Activated CD4-positive, alpha-beta T cell treated with anti-CD3 and anti-CD28 coated beads, Interleukin-2, amount 10 ng/mL, durations not matched to agents 7 days and 5 days (primary cell): ENCODE measurements at places on chromosomes 4 and X.
A peak's percentile ranks its signal among the peaks of the same experiment; 100 is the strongest.

- no peak overlapping the region for H3K4me3 ChIP-seq
- DNase-seq = no peak
- H3K36me3 ChIP-seq = no peaks in the 10 kb centered on the region
- no peaks in the 10 kb centered on the region for H3K4me1 ChIP-seq
Observed at GRCh38 chr4:106869551-106869950, 166.6 kb downstream of the DKK2 start.

DNA sequence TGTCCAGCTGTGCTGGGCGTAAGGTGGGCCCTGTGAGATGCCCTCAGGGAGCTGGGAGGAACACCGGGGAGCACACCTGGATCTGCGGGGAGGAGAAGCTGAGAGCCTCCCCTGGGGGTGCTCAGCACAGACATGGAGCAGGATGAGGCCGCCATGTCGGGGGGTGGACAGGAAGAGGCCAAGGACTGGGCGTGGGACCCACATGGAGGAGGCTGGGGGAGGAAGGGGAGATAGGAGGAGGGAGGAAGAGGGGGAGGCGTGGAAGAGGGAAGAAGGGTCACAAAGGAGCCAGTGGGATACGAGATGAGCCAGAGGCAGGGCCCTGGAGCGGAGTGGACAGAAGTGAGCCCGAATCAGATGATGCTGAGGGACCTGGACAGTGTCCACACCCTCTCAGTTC, 66.3 kb downstream of the ZFYVE28 start:
- no peaks in the 10 kb centered on the region for H3K36me3 ChIP-seq
- H3K27ac ChIP-seq = no peak overlapping the region
- H3K4me1 ChIP-seq = peaks cover 8% of the 10 kb centered on the region
- H3K4me3 ChIP-seq = no peak overlapping the region
- DNase-seq = no peak

DNA sequence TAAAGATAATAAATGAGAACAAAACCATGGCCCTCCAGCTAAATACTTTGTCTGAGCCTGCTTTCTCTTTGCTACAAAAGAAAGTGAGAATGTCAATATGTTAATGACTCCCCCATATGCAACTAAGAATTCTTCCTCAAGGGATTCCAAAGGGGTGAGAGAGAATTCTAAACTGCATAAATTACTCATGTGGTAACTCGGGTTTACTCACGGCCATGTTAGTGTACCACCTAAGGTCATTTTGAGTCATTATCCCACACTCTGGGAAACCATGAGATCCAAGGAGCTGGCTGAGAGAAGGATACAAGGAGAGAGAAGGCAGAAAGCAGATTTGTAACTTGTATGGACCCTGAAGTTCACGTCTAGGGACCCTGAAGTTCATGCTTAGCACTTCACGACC, 190.3 kb downstream of the DHX15 start:
- no peaks in the 10 kb centered on the region for H3K36me3 ChIP-seq
- H3K4me1 ChIP-seq = no peaks in the 10 kb centered on the region
- no peak overlapping the region for H3K27ac ChIP-seq
- H3K4me3 ChIP-seq = no peak overlapping the region

DNA sequence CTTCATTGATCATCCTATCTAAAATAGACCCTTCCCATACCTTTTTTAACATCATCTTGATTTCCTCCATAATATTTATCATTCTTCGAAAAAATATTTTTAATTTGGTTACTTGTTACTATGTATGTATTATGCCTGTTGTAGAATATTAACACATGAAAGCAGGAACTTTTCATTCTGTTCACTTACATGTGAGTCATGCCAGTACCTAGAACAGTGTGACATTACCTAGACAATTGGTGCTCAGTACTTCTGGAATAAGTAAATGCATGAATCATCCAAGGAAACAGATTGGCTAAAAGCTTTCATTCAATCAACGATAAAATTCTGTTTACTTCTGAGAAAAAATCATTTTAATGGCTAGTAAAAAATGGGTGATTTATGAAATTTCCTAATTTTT, 76.4 kb downstream of the CXXC4 start:
- DNase-seq = no peak
- no peak overlapping the region for H3K27ac ChIP-seq
- no peaks in the 10 kb centered on the region for H3K27me3 ChIP-seq
- no peak overlapping the region for H3K4me3 ChIP-seq

DNA sequence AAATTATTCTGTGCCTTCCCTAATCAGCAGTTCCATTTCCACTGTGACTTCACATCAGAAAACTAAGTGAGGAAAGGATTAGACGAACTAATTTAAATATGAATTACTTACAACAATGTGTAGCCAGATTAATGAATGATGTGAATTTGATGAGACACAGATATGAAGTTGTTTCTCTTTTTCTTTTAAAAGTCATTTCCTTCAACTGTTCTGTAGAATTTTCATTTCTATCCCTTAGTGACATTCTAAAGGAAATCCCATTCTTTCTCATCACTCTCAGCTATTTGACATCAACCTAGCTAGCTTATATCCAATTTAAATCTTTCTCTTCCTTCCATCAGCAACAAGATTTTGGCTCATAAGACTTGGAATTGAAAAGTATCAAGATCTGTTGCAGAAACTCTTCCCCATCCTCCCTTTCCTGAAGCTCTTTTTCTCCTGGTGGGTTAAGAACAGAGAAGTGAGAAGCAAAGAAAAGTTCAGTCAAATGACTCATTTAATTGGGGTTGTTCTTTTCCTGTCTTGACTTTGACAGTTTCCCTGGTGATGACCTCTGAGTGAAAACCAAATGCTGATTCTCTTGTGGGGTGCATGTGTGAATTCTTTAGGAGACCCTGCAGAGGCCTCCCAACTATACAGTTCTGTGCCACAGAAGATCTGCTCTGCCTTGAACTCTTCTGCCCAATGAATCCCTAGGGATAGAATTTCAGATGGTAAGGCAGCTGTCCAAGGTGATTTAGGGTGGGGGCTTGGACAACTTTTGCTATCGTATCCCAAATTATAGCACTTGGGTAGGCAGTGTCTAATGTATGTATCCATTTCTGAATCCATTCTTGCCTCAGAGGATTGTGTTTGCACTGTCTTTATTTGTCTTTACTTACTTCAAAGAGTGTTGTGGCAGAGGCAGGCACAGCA, 232.5 kb upstream of the GPRIN3 start:
- no peak overlapping the region for H3K4me3 ChIP-seq
- no peak for DNase-seq
- peaks cover 9% of the 10 kb centered on the region for H3K4me1 ChIP-seq
- H3K36me3 ChIP-seq = peaks cover 3% of the 10 kb centered on the region
- H3K27me3 ChIP-seq = peaks cover 16% of the 10 kb centered on the region

DNA sequence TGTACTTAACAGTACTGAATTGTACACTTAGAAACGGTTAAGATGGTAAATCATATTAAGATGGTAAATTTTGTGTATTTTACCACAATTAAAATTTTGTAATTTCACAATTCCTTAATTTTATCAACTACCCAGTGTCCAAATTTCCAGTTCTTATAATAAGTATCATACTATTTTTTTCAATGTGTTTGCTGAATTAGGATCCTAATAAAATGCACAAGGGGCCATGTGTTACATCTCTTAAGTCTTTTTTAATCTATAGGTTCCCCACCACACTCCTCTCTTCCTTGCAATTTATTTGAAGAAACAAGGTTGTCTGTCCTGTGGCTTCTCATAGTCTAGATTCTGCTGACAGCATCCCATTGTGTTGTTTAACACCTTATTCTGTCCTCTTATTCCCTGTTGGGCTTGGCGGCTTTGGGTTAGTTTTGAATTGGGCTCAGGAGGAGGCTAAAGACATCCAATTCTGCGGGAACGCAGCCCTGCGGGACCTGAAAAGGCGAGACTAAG, 533 bp upstream of the SYAP1 start:
- H3K4me1 ChIP-seq = peaks cover 26% of the 10 kb centered on the region
- DNase-seq = no peak
- peak overlapping the region; percentile 87 for H3K4me3 ChIP-seq
- H3K36me3 ChIP-seq = no peaks in the 10 kb centered on the region

- no peaks in the 10 kb centered on the region for H3K4me1 ChIP-seq
- H3K27ac ChIP-seq = no peak overlapping the region
- DNase-seq = no peak
- peaks cover 9% of the 10 kb centered on the region for H3K27me3 ChIP-seq
- H3K36me3 ChIP-seq = no peaks in the 10 kb centered on the region
- no peak overlapping the region for H3K4me3 ChIP-seq
Observed at GRCh38 chr4:185771711-185772390, 40.1 kb downstream of the SORBS2 start.

- no peak overlapping the region for H3K27ac ChIP-seq
Observed at GRCh38 chrX:80816051-80816450, 6.4 kb upstream of the BRWD3 start.

DNA sequence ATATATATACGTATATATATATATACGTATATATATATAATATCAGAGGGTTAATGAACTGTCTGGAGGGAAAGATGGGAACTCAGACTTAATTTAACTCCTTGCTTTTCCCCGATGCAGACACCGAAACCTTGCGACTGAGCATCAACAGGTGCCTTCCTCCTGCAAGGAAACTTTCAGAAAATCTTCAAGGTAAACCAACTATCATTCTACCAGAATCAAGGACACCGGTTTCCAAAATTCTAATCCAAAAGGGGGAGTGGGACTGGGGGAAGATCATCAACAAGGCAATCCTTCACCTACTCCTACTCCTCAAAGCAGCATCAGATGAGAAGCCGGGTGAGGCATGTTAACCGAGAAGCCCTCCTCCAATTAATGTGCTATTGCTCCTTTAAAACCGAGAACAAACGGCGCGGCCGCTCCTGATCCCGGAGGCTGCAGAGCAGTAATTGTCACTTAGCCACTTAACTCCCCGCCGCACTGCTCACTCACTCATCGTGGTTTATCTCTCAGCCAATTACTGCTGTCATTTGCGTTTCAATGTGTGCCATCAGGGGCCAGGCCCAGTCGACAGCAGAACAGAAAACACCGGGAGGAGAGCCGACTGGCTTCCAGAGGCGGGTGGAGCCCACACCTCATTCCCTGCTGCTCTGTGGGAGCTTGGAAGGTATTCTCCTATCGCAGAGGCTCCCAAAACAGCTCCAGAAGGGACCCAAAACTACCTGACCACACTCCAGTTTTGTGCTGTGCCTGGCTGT, 61.7 kb downstream of the MAML3 start:
- H3K27ac ChIP-seq = peak overlapping the region; percentile 68
- H3K36me3 ChIP-seq = no peaks in the 10 kb centered on the region
- peaks cover 10% of the 10 kb centered on the region for H3K27me3 ChIP-seq
- H3K4me3 ChIP-seq = no peak overlapping the region
- no peak for DNase-seq

- no peaks in the 10 kb centered on the region for H3K4me1 ChIP-seq
- no peak overlapping the region for H3K27ac ChIP-seq
- H3K27me3 ChIP-seq = no peaks in the 10 kb centered on the region
- DNase-seq = no peak
- H3K36me3 ChIP-seq = no peaks in the 10 kb centered on the region
Observed at GRCh38 chrX:36241397-36241796, 321.9 kb downstream of the CFAP47 start.

DNA sequence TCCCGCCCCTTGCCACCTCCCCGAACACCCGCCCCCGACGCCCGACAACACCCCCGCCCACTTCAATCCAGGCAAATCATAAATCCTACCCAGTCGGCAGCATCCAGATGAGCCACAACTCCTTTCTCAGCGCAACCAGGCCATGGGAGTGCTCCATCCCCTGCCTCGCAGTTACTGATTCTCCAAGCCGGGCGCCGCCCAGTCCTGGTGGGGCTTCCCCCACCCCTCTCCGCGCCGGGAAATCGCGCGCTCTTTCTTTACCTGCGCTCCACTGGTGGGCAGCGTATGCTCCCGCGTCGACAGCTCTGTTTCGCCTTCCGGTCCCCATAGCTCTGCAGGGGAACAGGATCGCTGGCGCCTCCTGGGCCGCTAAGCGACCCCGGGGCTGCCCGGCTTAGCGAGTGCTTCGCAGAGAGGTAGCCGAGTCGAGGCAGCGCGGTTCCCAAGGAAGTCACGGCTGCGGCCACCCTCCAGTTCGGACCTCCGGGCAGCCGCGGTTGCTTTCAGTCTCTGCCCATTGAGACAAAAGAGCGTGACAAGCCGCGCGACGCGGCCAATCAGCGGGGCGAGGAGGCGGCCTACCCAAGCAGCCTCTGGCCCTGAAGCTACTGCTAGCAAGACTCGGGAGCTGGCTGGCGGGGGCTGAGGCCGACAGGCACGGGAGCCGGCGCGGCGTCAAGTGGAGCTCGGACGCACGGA, 43.7 kb upstream of the TMSB15B start:
- peaks cover 15% of the 10 kb centered on the region for H3K36me3 ChIP-seq
- H3K27me3 ChIP-seq = no peaks in the 10 kb centered on the region
- DNase-seq = peak; percentile 65

DNA sequence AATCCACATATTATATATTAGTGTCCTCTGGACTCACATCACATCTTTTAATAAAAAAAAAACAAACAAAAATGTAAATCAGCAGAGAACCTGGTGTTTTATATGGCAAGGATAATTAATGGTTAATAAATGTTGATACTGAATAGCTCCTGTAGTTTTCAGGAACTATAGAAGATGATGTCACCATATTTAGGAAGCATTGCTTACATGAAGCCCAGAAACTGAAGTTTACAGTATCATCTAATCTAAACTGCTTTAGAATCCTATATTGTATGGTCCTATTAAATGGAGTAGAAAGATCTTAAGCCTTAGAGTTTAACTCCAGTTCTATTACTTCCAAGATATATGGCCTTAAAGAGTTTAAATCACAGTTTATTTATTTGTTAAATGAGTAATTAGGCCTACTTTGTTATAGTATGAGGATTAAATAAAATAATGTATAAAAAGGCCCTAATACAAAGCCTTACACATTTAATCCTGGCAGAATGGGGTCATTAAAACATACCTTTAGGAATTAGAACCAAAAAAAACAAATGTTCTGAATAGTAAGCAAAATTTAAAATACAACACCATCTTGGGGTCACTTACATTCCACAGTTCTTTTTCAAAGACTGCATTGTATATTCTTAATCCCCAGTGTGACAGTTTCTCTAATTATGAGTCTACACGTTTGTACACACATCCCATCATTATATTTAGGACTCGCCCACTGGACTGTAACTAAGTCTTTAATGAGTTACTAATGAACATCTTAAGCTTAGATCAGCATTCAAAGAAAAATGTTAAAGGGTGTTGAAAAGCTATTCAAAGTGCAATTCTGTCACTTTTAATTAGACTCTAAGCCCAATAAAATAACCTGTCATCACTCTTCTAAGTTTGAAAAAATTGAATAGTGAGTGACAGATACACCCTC, 305.9 kb downstream of the ADGRL3 start:
- no peaks in the 10 kb centered on the region for H3K4me1 ChIP-seq
- H3K27ac ChIP-seq = no peak overlapping the region
- no peaks in the 10 kb centered on the region for H3K27me3 ChIP-seq
- DNase-seq = no peak
- no peak overlapping the region for H3K4me3 ChIP-seq

- DNase-seq = no peak
- H3K4me1 ChIP-seq = peaks cover 45% of the 10 kb centered on the region
- no peak overlapping the region for H3K4me3 ChIP-seq
- H3K27ac ChIP-seq = peak overlapping the region; percentile 70
- peaks cover 36% of the 10 kb centered on the region for H3K36me3 ChIP-seq
Observed at GRCh38 chrX:153731117-153731844, 6.6 kb downstream of the ABCD1 start.

DNA sequence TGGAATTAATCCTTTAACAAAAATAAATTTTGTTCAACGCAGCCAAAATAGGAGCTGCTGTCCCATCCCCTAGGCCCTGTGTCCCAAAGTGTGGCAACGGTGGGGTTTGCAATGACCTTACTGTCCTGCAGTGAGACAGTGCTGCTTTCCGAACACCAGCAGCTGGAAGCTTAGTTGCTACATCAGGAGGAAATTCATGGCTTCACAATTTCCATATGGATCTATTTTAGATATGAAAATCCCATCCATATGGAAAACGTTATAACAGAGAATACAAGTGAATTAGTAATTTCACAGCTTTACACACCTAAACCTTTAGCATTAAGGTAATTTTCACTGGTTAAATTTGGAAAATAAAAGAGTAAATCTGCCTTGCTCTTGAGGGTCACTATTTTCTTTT, 396.3 kb upstream of the TENM3 start:
- H3K27ac ChIP-seq = no peak overlapping the region
- no peaks in the 10 kb centered on the region for H3K4me1 ChIP-seq
- no peaks in the 10 kb centered on the region for H3K36me3 ChIP-seq
